ENCODE measurements at places on chromosomes 4 and X. TPM values are rescaled to one million over a fixed set of nuclear protein-coding genes. Genes with fewer than 3 reads are reported as not detected.

DNA sequence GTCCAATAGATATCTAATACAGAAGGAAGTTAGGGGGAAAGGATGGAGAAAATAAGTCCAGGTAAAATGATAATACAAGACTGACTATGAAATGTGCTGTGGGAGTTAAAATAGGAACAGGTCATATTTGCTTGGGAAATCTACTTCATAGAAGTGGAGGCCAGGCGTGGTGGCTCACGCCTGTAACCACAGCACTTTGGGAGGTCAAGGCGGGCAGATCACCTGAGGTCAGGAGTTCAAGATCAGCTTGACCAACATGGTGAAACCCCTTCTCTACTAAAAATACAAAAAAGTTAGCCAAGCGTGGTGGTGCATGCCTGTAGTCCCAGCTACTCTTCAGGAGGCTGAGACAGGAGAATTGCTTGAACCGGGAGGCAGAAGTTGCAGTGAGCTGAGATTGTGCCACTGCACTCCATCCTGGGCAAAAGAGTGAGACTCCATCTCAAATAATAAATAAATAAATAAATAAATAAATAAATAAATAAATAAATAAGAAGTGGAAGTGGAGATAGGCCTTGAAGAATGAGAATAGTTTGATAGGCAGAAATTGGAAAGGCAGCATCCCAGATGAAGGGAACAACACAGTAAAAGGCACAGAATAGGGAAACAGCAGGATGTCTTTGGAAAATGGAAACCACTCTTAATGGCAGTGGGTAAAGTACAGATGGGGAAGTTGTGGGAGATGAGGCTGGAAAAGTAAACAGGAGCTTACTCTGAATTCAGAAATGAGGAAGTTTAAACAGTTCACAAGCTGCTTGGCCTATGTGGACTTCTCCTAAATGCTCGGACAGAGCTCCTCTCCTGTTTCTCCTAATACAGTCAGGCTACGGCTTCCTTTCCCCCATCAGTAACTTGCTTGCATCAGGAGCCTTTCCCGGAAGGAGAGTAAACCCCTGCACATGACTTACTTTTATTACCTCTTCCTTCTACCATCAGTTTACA lies 15.1 kb upstream of the GK start:
- DNase-seq, result no peak

Gene CT47B1
- total RNA-seq, result not detected

Gene SCD5
- total RNA-seq, result 22.1 TPM

Gene HERC5
- 6.6 TPM for total RNA-seq

All from kidney epithelial cell (primary cell).